Fibroblast of skin of abdomen (primary cell): ENCODE measurements at places on chromosomes 16 and 17.

- DNase-seq: no peak
Measured at GRCh38 chr16:10923650-10924214, 18.5 kb downstream of the DEXI start.

- peak; percentile 44 for DNase-seq
Measured at GRCh38 chr16:67967958-67968399, 458 bp downstream of the SLC12A4 start.

DNA sequence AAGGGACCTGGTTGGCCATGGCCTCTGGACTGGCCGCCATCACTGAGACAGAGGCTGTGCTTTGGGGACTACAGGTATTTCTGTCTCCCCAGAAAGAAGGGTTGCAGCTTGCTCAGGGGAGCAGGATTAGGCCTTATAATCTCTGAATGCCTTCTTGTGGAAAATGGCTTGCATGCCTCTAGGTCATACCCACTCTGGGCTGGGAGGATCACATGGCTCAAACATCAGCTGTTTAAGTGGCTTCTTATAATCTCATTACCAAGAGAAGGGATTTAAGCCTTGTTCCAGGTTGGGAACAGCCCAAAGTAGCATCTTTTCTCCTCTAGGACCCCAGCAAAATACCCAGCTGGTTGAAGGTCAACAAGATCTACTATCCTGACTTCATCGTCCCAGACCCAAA, 19.1 kb downstream of the LIG3 start:
- no peak for DNase-seq

- DNase-seq: peak; percentile 51
Measured at GRCh38 chr17:5555254-5555653, 29.1 kb downstream of the NLRP1 start.

DNA sequence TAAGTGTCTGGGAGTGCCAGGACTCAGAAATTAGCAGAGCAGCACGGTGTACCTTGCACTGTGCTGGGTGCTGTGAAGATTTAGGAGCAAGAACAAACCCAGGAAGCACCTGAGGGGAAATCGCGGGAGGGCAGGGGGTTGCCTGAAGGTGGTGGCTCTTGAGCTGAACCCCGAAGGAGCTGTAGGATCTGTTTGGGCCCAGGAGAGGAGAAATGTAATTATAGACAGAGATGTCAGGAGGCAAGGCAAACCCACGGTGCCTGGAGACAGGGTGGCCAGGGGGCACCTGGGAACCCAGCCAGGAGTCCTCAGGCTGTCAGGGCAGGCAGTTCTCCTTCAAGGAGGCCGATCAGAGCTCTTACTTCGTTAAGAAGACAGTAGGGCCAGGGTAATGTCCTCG, 109.1 kb downstream of the C16orf78 start:
- DNase-seq: no peak

- DNase-seq: no peak
Measured at GRCh38 chr16:23624092-23624491, 17.0 kb downstream of the PALB2 start.

DNA sequence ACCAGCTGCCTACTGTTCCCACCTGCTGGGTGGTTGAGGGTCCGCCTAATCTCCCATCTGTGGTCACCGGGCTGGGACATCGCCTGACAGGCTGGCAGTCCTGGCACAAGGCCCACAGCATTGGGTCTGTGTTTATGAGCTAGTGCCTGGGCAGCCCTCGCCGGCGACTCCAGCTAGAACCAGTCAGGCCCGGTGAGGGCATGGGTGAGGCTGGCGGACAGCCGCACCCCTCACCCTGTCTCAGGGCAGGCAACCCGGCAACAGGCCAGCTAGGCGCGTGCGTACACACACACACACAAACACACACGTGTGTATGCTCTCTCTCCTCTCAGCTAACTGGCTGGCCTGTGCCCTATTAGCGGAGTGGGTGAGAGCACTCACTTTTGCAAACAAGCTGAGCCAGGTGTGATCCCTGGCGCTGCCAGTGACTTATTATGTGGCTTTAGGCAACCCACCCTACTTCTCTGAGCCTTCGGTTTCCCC, 10.4 kb downstream of the HSD11B2 start:
- DNase-seq: no peak

- DNase-seq: peak; percentile 36
Measured at GRCh38 chr17:38749223-38750043, 1.3 kb upstream of the PCGF2 start.

- no peak for DNase-seq
Measured at GRCh38 chr16:59356144-59356543, 622.0 kb upstream of the GOT2 start.

DNA sequence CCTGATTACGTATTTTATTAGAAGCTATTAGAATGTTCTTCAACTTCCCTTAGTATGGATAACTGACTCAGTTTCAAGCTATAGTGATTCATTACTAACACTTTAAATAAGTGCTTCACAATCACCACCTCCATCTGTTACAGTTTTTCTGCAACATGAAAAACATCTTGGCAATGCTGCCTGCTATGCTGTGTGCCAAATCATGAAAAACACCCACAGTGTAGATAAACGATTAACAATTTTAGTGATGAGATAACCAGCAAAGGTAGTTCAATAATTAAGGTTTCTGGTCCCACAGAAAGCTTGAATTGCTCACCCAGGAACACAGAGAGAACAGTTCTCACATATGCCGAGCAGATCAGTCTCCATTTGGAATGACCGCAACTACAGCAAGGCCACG, 51.4 kb upstream of the SLC25A19 start:
- DNase-seq: peak; percentile 33

GRCh38 chr16:85621698-85622428, 8.7 kb downstream of the GSE1 start:
- no peak for DNase-seq

GRCh38 chr17:81453076-81453475, 57.8 kb downstream of the BAHCC1 start:
- no peak for DNase-seq

DNA sequence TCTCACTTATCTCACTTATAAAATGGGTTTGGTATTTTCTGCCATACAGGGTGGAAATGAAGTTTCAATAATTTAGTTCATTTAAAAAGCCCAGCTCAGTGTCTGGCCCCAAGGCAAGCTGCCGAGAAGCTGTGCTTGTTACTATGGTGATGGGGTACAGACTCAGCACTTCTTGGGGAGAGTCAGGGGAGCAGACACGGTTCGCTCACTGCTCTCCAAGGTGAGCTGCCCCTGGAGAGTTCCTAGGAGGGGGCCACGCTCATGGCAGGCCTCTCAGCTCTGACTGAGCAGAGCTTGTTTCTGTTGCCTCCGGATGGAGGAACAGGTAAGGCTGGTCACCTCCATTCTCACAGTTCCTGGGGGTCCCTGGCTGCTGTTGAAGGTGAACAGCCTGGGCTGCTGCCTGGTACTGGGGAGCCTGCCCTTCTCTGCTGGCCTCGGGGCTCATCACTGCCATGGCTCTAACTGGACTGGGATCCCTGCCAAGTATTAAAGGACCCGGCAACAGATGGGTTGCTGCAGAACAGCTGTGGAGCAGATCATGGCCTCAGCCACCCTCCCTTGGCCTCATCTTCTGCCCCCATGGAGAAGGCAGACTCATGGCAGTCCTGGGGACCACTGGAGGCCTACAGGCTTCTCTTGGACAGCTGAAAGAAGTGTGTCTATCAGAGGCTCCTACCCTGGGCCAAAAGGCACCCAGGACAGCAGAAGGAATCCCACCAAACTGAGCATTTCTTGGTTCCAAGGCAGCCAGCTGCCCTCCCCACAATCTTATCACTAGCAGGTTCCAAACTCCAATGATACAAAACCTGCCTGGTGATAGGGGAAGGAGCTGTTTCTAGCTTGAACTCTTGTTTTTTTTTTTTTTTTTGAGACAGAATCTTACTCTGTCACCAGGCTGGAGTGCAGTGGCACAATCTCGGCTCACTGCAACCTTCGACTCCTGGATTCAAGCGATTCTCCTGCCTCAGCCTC, 25.9 kb upstream of the SPATA32 start:
- DNase-seq: no peak

GRCh38 chr16:83789642-83790401, 18.0 kb upstream of the HSBP1 start:
- DNase-seq: no peak

- DNase-seq: peak; percentile 93
Measured at GRCh38 chr16:20906341-20907255, 6.0 kb downstream of the LYRM1 start.

GRCh38 chr17:79874329-79874981, 35.2 kb upstream of the CBX4 start:
- no peak for DNase-seq

DNA sequence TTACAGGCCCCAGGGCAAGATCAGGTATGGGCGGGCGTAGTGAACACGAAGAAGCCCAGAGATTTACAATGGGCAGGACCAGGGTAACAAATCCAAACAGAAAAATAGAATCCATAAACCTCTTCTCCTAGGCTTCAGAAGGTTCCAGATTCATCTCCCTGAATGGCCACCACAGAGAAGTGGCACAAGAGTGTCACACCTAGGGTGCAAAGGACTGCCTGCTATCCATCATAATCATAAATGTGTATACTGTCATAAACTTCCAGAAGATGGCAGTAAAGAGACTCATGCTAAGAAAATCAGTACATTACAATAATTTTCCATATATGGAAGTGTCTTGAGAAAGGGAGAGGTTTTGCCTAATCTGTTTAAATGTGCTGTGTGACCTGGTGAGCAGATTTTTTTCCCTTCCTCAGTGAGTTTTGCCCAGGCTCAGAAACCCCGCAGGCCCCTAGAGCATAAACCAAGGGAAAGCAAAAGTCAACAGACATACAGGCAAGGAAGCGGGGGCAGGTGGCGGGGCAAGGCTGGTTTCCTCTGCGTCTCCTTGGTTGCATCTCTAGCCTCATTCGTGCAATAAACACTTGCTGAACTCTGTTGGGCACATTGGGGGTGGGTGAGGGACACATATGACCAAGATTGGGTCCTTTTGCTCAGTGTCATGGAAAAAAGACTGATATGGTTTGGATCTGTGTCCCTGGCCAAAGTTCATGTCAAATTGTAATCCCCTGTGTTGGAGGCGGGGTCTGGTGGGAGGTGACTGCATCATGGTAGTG, 92.0 kb upstream of the CDH5 start:
- peak; percentile 50 for DNase-seq

DNA sequence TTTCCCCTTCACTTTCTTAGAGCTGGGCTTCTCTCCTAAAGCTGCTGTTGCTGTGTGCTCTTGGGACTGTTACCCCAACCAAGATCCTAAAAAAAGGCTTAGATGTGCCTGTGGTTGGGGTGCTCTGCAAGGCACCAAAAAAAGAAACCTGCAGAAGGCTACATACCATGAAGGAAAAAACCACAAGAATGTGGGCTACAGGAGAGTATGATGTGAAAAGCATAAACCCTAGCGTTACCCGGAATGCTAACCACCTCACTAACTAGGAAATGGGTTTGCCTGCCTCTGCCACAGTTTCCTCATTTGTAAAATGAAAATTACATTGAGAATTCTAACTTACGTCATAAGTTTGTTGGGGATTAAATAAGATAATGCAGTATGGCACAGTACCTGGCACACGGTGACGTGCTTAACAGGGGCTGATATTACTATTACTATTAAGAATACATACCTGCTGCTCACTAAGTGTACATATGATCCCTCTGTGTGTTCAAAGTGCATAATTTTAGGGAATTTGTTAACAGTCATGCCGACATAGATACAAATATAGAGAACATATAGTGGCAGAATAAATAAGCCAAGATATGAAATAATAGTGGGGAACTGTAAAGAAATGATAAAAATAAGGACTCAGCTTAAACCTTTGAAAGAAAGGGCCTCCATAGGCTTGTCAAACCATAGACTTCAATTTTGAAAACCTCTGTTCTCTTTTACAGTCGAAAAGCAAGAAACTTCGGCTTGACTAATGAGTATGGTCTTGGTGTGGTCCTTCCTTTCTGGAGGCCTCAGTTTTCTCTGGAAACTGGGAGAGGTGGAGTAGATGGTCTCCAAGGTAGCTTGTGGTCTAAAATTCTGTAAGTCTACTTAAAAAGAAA, 177.8 kb upstream of the TBX2 start:
- DNase-seq: peak; percentile 31

- DNase-seq: no peak
Measured at GRCh38 chr16:21075252-21075651, 75.4 kb downstream of the DNAH3 start.

DNA sequence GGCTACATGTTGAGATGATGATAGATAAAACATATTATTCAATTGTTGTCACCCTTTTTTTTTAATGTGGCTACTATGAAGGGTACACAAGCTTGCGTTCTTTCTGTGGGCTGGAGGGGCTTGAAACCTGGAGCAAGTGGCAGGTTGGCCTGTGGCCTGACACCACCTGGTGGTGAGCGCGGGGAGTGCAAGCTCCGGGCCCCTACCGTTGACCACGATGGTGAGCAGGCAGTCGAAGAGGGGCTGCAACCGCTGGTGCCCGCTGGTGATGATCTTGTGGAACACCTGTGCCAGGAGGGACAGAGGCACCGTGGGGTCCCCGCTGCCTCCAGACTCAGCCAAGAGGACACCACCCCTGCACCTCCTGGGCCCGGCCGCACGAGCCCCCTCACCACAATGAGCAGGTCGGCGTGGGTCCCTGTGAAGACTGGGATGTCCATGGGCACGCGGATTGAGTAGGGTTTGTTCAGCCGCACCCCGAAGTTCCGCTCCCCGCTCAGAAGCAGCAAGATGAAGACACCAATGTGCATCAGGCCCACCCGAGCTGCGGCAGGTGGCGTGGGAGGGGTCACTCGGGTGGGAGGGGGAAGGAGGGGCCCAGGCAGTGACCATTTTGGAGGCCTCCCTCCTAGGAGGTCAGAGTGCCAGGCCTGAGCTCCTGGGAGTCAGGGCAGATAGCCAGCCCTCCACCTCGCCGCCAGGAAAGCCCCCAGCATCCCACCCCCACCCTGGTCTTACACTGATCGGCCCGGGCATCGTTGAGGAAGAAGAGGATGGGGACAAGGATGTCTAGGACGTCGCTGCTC, 14.4 kb downstream of the HID1 start:
- peak; percentile 33 for DNase-seq

DNA sequence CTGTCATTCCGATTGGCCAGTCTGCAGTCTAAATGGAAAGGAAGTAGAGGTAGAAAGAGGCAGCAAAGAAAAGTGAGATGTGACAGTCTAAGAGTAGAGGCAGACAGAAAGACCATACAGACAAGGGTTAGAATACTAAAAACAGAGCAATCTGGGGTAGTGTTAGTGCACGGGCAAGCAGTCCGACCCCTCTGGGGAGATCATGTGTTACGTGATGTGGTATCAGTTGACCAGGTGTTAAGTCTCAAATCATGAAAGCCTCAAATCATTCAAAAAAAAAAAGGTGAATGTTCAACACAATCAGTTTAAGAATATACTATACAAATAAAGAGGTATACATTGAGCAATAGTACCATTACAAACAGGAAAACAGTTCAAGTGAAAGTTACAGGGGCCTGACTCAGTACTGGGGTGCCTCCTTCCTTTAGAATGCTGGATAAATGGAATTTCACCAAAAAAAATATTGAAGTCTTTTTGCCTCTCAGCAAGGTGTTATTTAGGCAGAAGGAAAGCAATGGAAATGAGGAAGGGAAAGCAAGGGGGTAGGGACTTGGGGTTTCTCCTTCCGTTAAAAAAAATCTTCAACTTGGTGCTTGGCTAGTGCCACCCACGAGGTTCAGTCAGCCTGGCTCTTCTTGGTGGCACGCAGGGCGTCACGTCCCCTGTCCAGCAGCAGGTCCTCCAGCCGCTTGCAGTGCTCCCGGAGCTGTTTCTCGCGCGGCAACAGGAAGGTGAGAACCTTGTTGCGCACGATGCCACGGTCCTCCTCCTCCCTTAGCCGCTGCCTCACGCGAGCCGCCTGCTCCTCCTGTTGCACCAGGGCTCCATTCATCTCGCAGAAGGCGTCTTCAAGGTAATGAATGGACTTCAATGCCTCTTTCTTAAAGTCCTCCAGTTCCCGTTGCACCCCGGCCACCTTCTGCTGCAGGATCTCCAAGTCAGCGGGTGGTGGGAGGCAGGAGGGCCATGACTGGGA, 616 bp downstream of the CCDC182 start:
- no peak for DNase-seq
